ENCODE measurements at places on chromosomes 2 and 18.

- peak; percentile 9 for DNase-seq
Measured at GRCh38 chr2:240392084-240392947, 43.1 kb upstream of the GPC1 start.

DNA sequence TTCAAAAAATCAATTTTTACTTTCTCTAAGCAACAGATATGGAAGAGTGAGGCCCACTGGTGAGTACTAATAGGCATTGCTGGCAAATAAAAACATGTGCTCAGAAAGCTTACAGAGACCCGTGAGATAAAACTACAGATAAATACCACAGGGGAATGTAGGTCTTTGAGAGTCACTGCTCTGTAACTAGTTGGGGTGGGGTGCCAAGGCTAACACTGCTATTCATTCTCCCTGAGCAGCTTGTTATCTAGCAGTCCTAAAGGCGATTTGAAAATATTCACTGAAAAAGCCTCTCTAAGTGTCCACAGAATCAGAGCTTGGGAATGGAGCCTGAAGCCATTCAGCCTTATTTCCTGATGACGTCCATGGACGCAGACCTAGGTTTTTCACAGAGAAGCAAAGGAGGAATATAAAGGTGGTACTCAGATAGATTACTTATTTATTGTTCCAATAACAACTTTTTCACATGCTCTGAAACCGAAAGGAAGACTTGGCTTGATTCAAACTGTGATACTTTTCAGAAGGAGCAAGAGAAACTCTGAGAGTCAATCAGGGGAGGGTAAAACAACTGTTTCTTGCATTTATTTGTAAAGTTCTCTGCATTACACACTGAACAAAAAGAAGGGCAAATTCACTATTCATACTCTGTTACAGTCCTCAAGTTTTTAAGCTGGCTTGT, 188.4 kb downstream of the PPP1R1C start:
- no peak for DNase-seq

DNA sequence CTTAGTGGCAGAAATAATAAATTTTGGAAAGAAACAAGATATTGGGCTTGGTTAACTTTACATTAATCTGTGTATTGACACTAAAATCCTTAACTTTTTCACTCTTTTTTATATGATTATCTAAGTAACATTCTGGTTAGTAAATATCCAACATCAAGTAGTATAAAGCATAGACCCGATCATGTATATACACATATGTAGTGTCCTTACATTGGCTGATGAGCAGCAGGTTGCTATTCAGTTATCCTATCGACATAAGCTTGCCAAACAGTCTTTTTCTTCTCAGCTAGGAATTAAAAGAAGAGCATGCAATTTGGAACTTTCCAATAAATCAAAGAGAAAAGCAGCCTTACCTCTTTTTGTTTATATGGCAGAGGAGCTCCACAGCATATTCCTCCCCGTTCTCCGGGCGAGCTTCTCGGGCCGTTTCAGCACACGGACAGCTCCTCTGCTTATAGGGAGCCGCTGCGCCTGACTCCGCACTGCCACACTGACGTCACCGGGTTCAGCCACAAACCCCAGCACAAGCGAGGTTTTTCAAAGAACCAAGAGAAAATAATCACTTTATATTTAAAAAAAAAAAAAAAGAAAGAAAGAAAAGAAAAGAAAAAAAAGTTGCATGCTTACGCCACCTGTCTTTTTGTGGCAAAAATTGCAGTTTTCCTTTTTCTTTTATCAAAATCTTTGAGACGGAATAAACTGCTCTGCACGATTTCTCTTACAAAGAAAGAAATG, at the start of gene SCG2:
Gene SCG2, minus strand, starts transcription at position 430 of the 735 bp plus-strand sequence. CDS start 3,079 bp downstream, outside the sequence.
- DNase-seq, result peak; percentile 60

DNA sequence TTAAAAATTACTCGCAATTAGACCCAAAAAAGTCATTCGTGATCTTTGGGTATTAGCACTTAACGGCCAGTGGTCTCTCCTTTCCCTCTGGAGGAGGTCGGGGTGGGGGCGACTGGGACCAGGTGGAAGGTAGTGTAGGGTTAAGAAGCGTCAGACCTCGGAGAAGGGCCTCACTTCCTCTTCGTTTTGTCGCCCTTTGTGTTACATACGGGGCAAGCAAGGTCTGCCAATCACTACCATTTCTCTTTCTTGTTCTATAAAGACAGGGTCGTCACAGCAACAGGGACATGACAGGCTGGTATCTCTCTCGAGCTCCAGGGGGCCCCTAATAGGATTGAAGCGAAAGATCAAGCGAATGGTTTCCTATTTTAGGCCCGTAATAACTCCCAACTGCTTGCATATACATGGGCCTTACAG, 136.6 kb downstream of the INSIG2 start:
- peak; percentile 15 for DNase-seq

DNA sequence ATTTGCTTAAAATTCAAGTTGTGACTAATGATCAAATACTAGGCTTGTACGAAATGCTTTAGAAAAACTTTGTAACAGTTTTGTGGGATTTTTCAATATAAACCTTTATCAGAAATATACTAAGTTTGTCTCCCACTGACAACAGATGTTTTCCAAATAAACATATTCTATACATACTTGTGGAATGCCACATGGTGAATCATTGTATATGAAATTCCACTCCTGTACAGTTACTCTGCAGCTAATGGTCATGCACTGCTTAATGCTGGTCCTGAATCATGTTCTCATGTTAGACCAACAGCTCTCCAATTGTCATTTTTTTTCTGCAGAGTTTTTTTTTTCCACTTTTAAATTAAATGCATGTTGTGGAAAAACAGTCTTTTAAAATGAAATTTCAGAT, 90.1 kb downstream of the DPP4 start:
- DNase-seq, result no peak

- no peak for DNase-seq
Measured at GRCh38 chr2:109486711-109487535, 126.8 kb downstream of the SEPTIN10 start.

- DNase-seq, result no peak
Measured at GRCh38 chr2:221289389-221289788, 282.7 kb downstream of the EPHA4 start.

DNA sequence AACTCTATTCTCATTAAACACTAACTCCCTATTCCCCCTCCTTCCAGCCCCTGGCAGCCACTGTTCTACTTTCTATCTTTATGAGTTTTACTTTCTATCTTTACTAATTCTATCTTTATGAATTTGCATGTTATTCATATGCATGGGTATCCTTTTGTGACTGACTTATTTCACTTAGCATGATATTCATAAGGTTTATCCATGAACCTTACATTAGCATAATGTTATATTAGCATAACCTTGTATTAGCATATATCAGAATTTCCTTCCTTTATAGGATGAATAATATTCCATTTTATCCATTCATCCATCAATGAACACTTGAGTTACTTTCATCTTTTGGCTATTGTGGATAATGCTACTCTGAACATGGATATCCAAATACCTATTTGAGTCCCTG, 41.8 kb downstream of the MSTN start:
- DNase-seq, result no peak

GRCh38 chr18:64851726-64852125, 702.8 kb upstream of the LINC00305 start:
- no peak for DNase-seq

DNA sequence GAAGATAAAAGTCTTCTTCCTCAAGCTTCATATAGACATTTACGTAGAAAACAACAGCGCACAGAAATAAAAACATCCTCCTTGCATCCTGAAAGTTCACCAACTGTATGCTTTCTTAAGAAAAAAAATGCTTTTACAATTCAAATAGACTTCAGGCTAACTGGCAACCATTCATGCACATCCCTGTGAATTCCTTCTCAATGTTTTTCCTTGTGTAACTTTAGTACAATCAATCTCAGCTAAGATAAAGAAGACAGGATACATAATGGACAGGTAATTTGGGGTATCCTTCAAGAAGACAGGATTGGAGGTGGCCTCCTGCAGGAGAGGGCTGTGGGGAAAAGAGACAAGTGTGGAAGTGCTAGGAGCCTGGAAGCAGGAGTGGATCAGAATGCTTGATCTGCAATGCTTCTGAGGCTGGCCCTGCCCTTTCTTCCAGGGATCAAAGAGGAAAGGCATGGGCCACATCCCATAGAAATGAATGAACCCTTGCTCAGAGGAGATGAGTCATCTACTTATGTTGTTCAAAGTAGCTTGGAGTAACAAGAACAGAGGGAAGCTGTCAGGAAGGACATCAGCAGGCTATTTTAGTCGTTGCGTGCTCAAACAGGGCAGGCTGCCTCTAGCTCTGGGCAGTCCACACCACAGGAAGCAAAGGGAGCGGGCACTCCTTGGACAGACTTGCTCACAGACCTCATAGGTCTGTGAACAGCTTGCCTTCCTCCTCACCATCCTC, 126.6 kb downstream of the TMEM131 start:
- peak; percentile 23 for DNase-seq

DNA sequence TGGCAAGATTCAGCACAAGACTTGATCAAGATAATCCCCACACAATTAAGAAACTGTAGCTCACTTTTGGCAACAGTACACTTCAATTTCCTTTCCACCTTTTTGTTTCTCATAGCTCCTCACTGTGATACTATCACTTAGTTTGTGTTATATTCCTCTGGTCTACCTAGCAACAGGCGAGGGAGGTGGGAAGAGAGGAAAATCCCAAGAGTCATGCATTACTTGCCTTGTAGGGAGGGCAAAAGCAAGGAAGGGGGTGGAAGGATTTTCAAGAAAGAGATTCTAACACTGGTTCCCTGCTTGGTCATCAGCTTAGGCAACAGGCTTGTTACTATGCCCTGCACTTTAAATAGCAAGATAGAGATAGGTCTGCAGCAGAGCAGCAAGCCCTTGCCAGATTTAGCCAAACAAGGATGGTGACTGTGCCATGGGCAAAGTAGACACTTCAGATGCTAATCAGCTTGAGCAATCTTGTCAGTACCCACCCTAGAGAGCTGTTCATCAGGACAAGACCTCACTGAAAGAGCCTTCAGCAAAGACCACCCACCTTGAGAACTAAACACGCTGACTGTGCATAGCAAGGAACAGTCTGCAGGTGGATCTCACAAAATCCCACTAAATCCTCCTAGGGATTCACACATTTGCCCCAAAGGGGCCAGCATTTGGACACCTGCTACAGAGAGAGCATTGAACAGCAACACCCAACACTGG, 134.6 kb downstream of the MBD2 start:
- no peak for DNase-seq

DNA sequence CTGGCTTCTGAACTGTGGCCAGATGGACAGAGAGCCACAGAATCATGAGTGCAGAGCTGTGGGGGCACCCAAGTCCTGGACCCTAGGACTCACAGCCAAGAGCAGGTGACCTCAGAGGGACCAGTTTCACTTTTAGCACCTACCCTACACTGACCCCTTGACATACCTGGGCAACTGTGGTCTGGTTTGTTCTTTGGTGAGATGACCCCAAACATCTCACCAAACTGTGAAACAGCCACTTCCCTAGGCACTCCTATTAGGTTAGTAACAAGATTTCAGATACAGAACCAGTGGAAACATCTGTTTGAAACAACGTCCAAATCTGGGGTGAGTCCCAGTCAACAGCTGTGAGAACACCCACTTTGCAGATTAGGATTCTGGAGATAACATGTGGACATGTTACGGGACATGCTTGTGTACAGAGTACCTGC, 1.9 kb upstream of the ZFP36L2 start:
- no peak for DNase-seq

DNA sequence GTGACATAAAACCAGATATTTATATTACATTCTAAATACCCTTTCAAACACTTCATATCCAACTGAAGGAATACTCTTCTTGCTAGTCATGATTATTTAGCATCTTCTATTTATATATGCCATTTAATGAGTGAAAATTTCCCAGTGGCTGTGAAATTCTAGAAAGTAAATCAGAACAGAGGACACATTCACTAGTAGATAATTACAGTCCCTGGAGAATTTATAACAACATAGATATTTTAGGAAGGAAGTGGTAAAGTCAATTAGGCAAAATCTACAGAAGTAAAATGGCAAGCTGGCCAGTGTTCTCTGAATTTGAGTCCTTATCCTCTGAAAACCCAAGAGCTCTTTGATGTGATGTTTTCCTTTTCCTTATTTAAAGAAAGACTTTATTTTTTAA, 121.8 kb downstream of the PMAIP1 start:
- no peak for DNase-seq

- no peak for DNase-seq
Measured at GRCh38 chr2:36683002-36683401, 13.5 kb upstream of the VIT start.

- no peak for DNase-seq
Measured at GRCh38 chr2:26852405-26853306, 4.7 kb downstream of the DPYSL5 start.

GRCh38 chr2:236078297-236079255, 89.6 kb downstream of the GBX2 start:
- DNase-seq, result no peak

Data from KBM-7 (cell line).